GM12878 (cell line): ENCODE measurements at places on chromosomes 7 and 10.

DNA sequence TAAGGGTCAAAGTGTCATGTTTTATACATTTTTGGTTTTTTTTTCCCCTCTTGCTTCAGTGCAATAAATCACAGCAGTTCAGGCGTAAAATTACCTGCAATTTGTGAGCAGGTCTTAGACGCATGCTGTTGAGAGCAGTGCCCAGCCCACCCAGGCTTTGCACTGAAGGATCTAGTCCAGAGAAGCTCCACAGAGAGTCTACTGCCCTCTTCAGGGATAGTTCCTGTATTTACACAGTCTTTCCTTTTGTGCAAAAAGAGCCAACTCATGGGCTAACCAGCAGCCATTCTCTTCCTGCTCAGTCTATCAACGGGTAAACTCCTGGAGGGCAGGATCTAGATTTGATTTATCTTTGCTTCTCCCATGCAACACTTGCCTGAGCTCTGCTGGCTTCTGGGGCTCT is 82.2 kb upstream of the NAMPT start:
- no peak for DNase-seq
- H3K36me3 ChIP-seq = no peaks in the 10 kb centered on the region
- H3K27ac ChIP-seq = no peak overlapping the region

GRCh38 chr7:104604706-104605105 is 276.3 kb downstream of the LHFPL3 start:
- DNase-seq = no peak
- H3K4me1 ChIP-seq = no peaks in the 10 kb centered on the region
- no peak overlapping the region for H3K27ac ChIP-seq
- no peaks in the 10 kb centered on the region for H3K36me3 ChIP-seq

GRCh38 chr7:28083164-28083997 is 97.2 kb downstream of the JAZF1 start:
- H3K27me3 ChIP-seq = no peaks in the 10 kb centered on the region; the same call in 1 of the 2 replicates
- DNase-seq = no peak
- no peaks in the 10 kb centered on the region for H3K4me1 ChIP-seq
- no peak overlapping the region for H3K4me3 ChIP-seq

- H3K27me3 ChIP-seq = no peaks in the 10 kb centered on the region
- DNase-seq = no peak
- no peak overlapping the region for H3K4me3 ChIP-seq
- no peak overlapping the region for H3K27ac ChIP-seq
Measured at GRCh38 chr10:69239816-69240434, 19.8 kb downstream of the HKDC1 start.

GRCh38 chr7:98629001-98629431 is 11.9 kb downstream of the NPTX2 start:
- H3K36me3 ChIP-seq = no peaks in the 10 kb centered on the region
- H3K4me3 ChIP-seq = no peak overlapping the region
- H3K27ac ChIP-seq = no peak overlapping the region
- no peaks in the 10 kb centered on the region for H3K4me1 ChIP-seq
- no peaks in the 10 kb centered on the region for H3K27me3 ChIP-seq

DNA sequence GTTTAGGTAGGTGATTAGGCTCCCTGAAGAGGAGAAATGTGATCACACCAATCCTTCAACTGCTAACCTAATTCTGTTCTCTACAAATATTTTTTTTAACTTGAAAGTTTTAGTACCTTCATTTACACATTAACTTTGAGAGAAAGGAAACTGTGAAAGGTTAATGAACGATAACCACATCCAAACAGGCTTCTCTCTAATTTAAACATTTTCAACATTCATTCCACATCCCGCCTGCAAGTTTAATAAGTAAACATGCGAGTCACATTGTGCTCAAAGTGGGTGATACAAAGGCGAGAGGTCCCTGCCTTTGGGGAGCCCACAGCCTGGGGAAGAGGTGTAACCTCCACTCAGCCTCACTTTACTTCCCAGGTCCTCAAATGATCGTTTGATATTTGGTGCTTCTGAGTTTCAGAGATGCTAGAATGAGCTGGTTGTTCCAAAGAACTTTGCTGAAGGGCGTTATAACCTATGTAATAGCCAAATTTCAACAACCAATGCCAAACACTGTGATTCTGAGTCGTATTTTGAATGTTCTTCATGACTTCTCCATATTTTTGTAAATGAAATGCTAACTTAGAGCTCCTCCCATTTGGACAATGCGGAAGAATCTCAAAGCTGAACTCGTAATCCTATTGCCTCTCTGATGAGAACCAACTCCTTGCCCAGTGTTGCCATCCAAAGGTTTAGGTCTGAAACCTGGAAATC is 47.5 kb downstream of the DENND2A start:
- no peaks in the 10 kb centered on the region for H3K27me3 ChIP-seq
- H3K27ac ChIP-seq = no peak overlapping the region
- H3K36me3 ChIP-seq = no peaks in the 10 kb centered on the region
- H3K4me1 ChIP-seq = no peaks in the 10 kb centered on the region
- DNase-seq = peak; percentile 25

GRCh38 chr7:112940314-112940732 is 146.3 kb downstream of the GPR85 start:
- peak overlapping the region; percentile 81 for H3K4me3 ChIP-seq
- H3K4me1 ChIP-seq = peaks cover 8% of the 10 kb centered on the region
- peak overlapping the region; percentile 38 for H3K27ac ChIP-seq
- no peaks in the 10 kb centered on the region; the same call in 1 of the 2 replicates for H3K36me3 ChIP-seq

GRCh38 chr10:19819419-19820033 is 3.3 kb downstream of the PLXDC2 start:
- peaks cover 3% of the 10 kb centered on the region for H3K27me3 ChIP-seq
- no peak for DNase-seq
- H3K27ac ChIP-seq = no peak overlapping the region
- no peaks in the 10 kb centered on the region for H3K4me1 ChIP-seq
- no peaks in the 10 kb centered on the region for H3K36me3 ChIP-seq

DNA sequence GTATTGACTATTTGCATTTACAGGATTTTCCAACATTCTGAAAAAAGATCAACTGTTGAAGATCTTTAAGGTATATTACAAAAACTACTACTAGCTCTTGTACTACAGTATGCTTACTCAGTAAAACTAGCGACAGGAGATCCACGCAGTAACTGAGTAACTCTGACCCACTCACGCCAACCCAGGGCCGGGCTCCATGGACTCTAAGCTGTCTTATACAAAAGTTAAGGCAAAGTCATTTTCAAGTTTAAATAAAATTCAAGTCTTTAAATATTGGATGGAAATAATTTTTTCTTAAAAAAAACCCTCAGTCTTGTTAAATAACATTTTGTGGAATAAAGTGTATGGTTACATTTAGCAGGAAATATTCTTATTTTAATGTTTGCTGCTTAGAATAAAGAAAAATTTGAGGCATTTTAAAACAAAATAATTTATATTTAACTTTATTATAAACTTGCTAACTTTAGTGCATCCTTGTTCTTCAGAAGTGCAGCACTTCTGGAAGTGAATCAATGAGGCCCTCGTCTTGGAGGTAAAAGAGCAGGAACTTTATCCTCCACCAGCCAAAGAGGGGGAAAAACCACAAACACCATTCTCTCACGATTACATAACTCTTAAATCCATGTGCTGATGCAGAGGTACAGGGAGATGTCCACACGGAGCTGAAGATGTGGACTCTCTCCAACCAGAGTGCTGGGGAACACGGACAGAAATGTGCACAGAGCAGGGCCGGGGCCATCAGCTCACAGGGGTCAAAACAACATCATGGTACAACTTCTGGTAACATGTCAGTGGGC is 119.9 kb downstream of the LARP4B start:
- no peaks in the 10 kb centered on the region for H3K27me3 ChIP-seq
- H3K27ac ChIP-seq = no peak overlapping the region
- H3K4me1 ChIP-seq = no peaks in the 10 kb centered on the region
- DNase-seq = no peak

DNA sequence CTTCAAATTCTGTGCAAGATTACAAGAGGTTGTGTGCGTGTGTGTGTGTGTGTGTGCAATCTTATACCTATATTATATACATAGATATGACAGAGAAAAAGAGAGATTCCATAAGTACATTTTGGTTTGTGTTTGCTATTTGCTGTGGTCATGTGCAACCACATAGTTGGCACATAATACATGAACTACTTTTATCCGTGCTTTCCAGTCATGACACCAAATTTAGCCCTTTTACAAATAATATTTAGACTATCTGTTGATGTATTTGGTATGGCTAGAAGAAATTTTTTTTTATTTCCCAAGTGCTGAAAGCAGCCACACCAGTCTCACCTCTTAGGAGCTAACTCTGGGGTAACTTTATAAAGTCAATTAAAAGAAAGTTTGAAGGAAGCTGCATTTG is 63.5 kb upstream of the EGFR start:
- no peak overlapping the region for H3K27ac ChIP-seq
- DNase-seq = no peak

DNA sequence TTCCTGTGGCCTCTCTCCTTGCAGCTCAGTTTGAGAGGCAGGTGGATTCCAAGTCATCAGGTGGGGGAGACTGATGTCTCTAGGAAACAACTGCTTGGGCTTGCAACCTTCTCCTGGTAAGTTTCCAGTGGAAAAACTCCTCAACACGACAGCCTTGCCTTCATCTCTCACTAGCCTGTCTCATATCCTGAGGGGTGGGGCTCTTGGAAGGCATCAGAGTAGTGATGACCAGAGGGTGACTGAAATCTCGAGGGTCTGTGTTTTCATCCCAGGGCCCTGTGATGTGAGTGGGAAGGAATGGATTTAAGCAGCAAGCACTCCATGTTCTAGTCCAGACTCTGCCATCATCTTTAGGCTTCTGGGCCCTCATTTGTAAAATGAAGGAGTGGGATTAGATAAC is 107.0 kb downstream of the NRP1 start:
- H3K27ac ChIP-seq = no peak overlapping the region
- H3K27me3 ChIP-seq = no peaks in the 10 kb centered on the region
- no peak for DNase-seq
- no peak overlapping the region for H3K4me3 ChIP-seq
- H3K36me3 ChIP-seq = no peaks in the 10 kb centered on the region

- no peak overlapping the region for H3K27ac ChIP-seq
- peak overlapping the region; percentile 71 for H3K4me3 ChIP-seq
- H3K4me1 ChIP-seq = no peaks in the 10 kb centered on the region; the same call in 1 of the 2 replicates
- no peak for DNase-seq
- H3K27me3 ChIP-seq = no peaks in the 10 kb centered on the region
- H3K36me3 ChIP-seq = no peaks in the 10 kb centered on the region
Measured at GRCh38 chr7:94656658-94656924, 658 bp upstream of the SGCE start.

- H3K27ac ChIP-seq = no peak overlapping the region
- H3K4me3 ChIP-seq = no peak overlapping the region
- 0 out of 2 replicates have a peak, but pooled peaks cover 1% of the 10 kb centered on the region for H3K4me1 ChIP-seq
- DNase-seq = no peak
Measured at GRCh38 chr10:72093450-72093849, 5.1 kb upstream of the SPOCK2 start.

DNA sequence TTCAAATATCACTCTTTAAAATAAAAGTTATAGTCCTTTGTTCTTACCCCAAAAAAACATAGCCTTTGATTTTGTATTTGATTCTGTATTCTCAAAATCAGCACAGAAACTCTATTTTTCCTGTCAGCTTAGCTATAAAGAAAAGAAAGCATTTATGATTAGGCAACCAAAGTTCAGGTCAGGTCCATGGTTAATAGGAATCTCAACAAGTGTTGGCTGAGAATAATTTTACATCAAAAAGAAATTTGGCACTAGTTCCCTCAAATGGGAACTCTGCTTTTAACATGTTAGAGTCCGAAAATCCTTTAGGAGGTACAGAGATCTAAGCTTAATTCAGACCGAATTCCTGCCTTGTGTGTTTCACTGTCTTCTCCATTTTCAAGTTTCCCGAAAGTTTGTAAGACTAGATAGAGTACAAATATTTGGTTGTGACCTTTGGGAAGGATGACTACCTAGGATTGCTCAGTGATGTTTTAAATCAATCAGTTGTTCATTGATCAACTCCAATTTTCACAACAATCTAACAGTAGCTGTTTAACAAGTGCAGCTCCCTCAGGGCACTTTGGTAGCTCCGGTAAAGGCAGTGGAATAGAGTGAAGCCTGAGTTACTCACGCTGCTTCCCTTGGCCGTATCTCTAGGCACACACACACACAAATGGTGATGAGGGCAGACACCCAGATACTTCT is 8.8 kb upstream of the ENO4 start:
- no peaks in the 10 kb centered on the region; the same call in 1 of the 2 replicates for H3K27me3 ChIP-seq
- DNase-seq = no peak
- H3K27ac ChIP-seq = no peak overlapping the region
- H3K4me1 ChIP-seq = peaks cover 5% of the 10 kb centered on the region
- H3K4me3 ChIP-seq = no peak overlapping the region
- H3K36me3 ChIP-seq = no peaks in the 10 kb centered on the region

GRCh38 chr10:101695404-101695890 is 477 bp upstream of the FBXW4 start:
- H3K36me3 ChIP-seq = no peaks in the 10 kb centered on the region
- peak overlapping the region; percentile 98 for H3K4me3 ChIP-seq
- no peaks in the 10 kb centered on the region for H3K27me3 ChIP-seq
- peaks cover 12% of the 10 kb centered on the region for H3K4me1 ChIP-seq
- H3K27ac ChIP-seq = peak overlapping the region; percentile 91
- no peak for DNase-seq

DNA sequence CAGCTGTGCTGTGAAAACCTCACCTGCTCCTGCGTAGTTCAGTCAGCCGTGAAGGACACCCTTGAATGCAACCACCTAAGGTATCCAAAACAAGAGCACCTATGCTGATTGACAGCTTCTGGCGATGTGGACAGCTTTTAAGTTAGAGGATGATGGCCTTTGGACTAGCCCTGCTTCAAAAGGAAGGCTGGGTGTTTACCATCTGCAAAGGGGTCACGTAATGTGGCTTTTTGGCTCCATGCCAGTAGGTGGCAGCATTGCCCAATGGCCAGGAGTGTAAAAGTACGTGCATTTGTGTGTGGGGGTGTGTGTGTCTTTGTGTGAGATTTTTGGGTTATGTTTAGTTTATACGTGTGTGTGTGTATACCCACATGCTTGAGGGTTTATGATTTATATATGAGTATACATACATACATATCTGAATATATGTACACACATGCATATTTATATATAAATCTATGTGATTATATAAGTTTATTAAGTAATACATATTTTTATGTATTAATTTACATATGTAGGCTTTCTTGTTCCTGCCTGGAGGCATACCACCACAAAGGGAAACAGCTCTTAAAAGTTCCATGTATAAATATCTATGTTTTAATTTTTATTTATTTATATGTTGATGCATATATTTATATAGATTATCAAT is 236.3 kb upstream of the ANKRD30A start:
- H3K27me3 ChIP-seq = no peaks in the 10 kb centered on the region
- no peaks in the 10 kb centered on the region for H3K36me3 ChIP-seq
- H3K4me1 ChIP-seq = no peaks in the 10 kb centered on the region
- no peak overlapping the region for H3K4me3 ChIP-seq
- DNase-seq = no peak

DNA sequence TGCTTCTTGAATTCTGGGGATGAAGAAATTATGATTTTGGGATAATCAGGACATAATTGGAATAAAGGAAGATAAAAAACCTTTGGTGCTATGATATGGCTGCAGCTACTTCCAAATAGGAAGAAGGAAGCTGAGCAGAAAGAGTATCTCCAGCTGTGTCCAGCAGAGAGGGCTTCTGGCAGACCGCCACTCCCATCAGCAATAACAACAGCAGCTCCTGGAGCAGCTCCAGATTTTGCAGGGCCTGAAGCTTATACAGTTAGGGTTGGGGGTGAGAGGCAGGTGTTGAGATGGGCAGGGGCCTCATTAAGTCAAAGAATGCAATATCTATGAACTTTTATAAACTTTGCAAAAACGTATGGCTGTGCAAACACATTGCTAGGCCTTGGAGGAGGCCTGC is 62.3 kb downstream of the C10orf120 start:
- no peak for DNase-seq
